ENCODE measurements at places on chromosomes 1 and 21. TPM values are rescaled to one million over a fixed set of nuclear protein-coding genes. Genes with fewer than 3 reads are reported as not detected.

MYBPH gene
- total RNA-seq, result not detected

C1orf52 gene
- 15.8 TPM for total RNA-seq

TEDDM1 gene
- not detected for total RNA-seq

KLF17 gene
- 0.27 TPM for total RNA-seq

TNFRSF9 gene
- total RNA-seq, result 3.6 TPM

GIPC2 gene
- not detected for total RNA-seq

IFNAR1 gene
- total RNA-seq, result 17.3 TPM

CCDC27 gene
- not detected for total RNA-seq

ZMYND12 gene
- 0.23 TPM for total RNA-seq

TCEA3 gene
- 0.42 TPM for total RNA-seq

TMCC2 gene
- total RNA-seq, result 1.7 TPM

CDCA8 gene
- total RNA-seq, result 46.6 TPM

CAMSAP2 gene
- 15.3 TPM for total RNA-seq

DDAH1 gene
- total RNA-seq, result 8.0 TPM

GREM2 gene
- total RNA-seq, result 0.08 TPM

SLAMF7 gene
- 1.1 TPM for total RNA-seq

GPR3 gene
- total RNA-seq, result 1.7 TPM

LRRIQ3 gene
- total RNA-seq, result 0.76 TPM

CNIH3 gene
- total RNA-seq, result 0.72 TPM

FMO2 gene
- total RNA-seq, result not detected

IFI44 gene
- total RNA-seq, result 0.30 TPM

C1orf56 gene
- 4.2 TPM for total RNA-seq

SERPINC1 gene
- not detected for total RNA-seq

CENPF gene
- 87.6 TPM for total RNA-seq

OR6Y1 gene
- total RNA-seq, result not detected

MTARC2 gene
- 13.5 TPM for total RNA-seq

ACTL8 gene
- 1.7 TPM for total RNA-seq

HUNK gene
- 1.2 TPM for total RNA-seq

LCE1F gene
- total RNA-seq, result not detected

DLGAP3 gene
- total RNA-seq, result 0.14 TPM

CXADR gene
- total RNA-seq, result 12.1 TPM

AKT3 gene
- total RNA-seq, result 21.3 TPM

PPM1J gene
- total RNA-seq, result 1.3 TPM

SPATA45 gene
- total RNA-seq, result not detected

GPBP1L1 gene
- total RNA-seq, result 38.2 TPM

MAP3K21 gene
- total RNA-seq, result 11.3 TPM

PTPRU gene
- total RNA-seq, result 7.9 TPM

HES3 gene
- total RNA-seq, result not detected

CDC20 gene
- total RNA-seq, result 204 TPM

NOS1AP gene
- total RNA-seq, result 0.39 TPM

ADORA3 gene
- total RNA-seq, result not detected

INAVA gene
- 43.1 TPM for total RNA-seq

ANGPTL3 gene
- total RNA-seq, result not detected

OPRD1 gene
- total RNA-seq, result 0.08 TPM

GPX7 gene
- not detected for total RNA-seq

LMX1A gene
- not detected for total RNA-seq

DISP1 gene
- 1.8 TPM for total RNA-seq

REN gene
- not detected for total RNA-seq

LYPD8 gene
- total RNA-seq, result 0.45 TPM

TIE1 gene
- not detected for total RNA-seq

ADAM30 gene
- total RNA-seq, result not detected

CYP4A11 gene
- not detected for total RNA-seq
